ENCODE measurements at places on chromosomes 1 and 21.

DNA sequence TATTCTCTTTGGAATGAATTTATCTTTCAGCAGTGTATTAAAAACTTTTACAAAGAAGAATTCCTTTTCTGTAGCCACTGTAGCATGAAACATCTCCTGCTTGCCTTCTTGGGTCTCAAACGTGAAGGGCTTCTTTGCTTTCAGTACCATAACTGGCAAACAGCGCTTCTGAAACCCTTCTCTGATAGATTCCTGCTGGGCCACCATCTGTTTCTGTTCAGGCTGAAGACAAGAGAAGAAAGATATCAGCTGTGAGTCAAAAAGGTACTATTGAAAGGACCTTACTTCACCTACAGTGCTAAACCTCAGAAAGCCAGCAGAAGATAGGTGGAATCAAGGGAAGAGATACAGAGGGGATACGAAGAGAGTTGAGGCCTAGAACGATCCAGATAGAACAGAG, 10.5 kb downstream of the AIM2 start:
- DNase-seq = no peak

- DNase-seq = peak; percentile 38
Observed at GRCh38 chr1:27528818-27529703, 39.1 kb upstream of the WASF2 start.

DNA sequence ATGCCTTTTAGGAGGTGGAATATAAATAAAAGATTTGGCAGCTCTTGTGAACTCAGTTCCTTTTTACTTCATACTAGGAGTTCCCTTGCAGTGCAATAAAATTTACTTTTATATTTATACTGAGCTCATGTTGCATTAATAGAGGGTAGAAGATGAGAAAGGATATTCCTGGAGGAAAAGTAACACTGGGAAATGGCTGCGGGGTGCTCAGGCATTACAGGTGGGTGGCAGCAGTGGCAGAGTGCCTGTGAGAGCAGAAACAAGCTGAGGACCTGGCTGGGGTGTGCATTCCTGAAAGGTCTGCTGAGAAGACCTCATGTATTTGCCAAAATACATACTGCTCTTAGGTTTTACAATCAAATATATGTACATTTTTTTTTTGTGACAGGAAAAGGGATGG, 126.9 kb downstream of the COQ8A start:
- no peak for DNase-seq

GRCh38 chr1:43296207-43296606, 4.6 kb upstream of the TIE1 start:
- DNase-seq = no peak

DNA sequence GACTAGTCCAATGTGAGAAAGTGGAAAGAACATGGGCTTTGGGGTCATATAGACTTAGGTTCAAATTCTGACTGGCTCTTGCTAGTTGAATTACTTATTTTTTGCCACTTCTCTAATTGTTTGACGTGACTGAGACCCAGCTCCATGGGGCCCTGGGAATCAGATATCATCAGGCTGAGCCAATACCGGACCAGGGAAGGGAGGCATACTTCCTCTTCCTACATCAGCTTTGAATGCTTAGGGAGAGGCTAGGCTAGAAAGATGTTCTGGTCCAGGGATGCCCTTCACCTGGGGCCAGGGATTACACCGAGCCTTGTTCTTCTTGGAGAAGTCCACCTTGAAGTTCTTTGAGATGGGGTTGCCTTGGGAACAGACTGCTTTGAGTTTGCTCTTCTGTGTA, 3.7 kb upstream of the NR1I3 start:
- no peak for DNase-seq

GRCh38 chr21:38467911-38468310, 30.4 kb downstream of the ERG start:
- no peak for DNase-seq

DNA sequence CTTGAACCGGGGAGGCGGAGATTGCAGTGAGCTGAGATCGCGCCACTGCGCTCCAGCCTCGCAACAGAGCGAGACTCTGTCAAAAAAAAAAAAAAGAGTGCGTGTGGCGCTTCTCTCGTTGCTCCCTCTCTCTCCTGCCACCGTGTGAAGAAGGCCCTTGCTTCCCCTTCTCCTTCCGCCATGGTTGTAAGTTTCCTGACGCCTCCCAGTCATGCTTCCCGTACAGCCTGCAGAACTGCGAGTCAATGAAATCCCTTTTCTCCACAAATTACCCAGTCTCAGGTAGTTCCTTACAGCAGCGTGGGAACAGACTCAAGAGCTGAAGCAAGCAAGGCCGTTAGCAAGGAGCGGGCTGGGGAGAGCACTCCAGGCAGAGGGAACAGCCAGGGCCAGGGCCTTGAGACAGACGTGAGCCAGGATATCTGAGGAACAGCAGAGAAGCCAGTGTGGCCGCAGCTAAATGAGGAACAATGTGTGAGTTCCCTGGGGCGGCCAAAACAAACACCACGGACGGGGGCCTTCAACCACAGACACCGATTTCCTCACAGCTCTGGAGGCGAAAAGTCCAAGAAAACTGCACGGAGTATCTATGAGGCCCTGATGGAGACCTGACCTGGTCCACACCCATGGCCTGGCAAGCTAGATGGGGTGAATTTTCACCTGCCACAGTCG, 54.2 kb upstream of the ETS2 start:
- no peak for DNase-seq

GRCh38 chr1:96313216-96313615, 408.4 kb upstream of the PTBP2 start:
- DNase-seq = no peak

- no peak for DNase-seq
Observed at GRCh38 chr1:115705963-115706362, 62.6 kb downstream of the CASQ2 start.

DNA sequence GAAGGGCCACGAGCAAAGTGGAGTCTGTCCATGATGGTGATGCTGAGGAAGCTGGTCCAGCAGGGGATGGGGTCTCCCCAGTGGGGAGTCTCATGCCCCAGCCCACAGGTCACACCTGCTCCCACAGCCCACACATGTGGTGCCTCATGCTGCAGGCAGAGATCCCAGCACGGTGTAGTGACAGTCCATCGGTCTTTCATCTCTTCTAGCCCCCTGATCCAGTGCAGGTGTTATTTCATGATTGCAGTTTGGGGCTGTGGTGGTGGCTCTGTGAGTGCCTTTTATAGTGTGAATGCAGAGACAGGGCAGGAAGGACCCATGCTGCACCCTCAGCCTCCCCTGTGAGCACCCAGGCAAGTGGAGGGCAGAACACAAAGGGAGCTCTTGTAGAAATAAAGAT, 45.0 kb downstream of the UBASH3A start:
- DNase-seq = no peak

GRCh38 chr1:37948841-37949240, 2.0 kb upstream of the INPP5B start:
- DNase-seq = peak; percentile 65

DNA sequence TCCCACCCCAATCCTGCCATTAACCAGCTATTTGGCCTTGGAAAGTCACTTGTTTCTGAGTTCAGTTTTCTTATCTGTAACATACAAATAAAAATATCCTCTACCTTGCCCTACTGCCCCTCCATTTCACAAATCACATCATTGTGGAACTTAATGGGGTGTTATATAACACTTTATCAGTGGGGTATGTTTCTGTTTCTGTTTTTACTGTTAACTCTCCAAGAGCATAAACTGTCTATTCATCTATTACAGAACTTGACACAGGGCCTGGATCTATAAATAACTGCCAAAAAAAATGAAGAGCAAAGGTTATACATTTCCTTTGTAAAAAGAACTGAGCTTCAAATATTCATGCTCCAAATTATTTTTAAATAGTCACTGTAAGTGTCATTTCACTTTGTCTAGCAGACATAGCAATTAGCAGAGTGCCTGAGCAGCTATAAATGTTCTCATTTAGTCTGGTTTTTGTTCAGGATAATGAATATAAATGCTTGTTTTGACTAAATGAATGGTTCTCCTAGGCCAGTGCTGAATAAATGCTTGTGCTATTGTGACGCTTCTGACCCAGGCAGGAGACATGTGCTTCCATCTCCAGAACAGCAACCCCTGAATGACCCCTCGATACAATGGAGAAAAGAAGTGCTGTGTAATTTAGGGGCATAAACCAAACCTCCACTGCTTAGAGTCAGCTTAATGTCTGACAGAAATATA, 7.4 kb downstream of the PIGM start:
- no peak for DNase-seq

DNA sequence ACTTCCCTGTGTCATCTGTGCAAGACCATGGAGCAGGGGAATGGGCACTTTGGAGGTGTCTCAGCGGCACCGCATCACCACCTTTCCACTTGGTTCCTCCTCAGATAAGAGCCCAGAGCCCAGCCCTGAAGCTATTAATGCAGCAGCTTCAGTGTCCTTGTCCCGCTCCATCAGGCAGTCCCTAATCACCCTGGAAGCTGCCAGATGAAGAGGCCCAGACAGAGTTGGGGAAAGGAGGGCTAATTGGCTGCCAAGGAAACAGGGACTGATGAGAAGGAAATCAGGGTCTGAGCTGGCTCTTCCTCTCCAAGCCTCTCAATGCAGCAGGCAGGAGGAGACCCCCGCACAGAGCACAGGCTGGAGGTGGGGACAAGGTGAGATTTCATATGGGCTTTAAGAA, 83.1 kb upstream of the KLHDC7A start:
- no peak for DNase-seq

DNA sequence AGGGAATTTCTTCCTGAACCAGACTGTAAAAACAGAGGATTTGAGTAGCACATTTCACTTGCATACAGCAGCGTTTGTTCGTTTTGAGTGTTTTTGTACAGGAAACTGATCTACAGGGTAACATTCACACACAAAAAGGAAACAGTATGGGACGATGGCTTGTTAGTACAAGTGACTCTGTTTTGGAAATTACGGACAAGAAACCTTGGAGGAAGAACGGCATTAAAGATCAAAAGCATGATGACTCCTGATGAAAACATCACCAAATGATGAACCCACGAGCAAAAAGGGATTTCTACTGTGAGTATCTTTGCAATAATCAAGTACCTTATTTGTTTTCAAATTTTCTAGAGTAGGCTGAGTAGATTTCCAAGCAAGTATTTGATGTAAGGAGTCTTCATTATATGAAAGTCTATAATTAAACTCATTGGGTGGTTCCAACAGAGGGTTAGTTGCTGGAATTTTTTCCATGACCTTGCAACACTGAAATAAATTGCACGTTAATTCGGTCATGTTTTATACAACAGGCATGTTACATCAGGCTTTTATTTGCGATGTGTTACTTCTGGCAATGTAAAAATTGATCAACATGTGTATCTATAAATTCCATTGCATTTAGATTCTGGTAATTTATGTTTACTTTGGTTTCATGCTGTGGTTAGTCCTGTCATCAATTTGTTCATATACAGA, 76.7 kb upstream of the KCNK2 start:
- no peak for DNase-seq

Data from NCI-H526 (cell line).